Activated naive CD4-positive, alpha-beta T cell (primary cell): ENCODE measurements at places on chromosomes 2 and 18.

DNA sequence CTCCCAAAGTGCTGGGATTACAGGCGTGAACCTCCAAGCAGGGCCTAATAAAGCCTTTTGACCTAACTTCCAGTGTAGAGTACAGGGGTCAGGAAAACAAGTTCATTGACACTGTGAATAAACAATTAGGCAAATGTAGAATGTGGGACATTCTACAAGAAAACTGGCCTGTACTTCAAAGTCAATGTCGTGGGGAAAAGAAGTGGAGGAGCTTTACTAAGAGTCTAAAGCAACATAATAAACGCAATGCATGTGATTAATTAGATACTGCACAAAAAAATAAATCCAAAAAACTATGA lies 3.6 kb upstream of the RRM2 start:
- no peak for DNase-seq

GRCh38 chr18:3411327-3411726 lies 38.6 kb upstream of the TGIF1 start:
- DNase-seq, result no peak

DNA sequence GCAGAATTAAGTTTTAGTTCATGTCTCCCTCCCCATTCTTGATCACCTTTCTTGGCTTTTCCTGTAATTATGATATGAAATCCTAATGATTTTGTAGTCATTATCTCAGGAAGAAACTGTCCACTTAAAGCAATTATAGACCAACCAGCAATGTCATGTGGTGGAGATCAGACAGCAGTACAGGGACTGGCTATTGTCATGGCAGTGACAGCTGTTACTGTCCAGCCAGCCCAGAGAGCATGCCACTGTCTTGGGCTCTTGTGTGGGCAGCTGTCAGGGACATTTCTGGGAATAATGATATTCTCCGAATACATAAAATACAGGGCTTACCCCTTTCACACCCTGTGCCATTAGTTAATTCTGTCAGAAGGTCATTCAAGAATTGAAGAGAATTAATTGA lies 355.3 kb upstream of the RAB12 start:
- DNase-seq, result no peak

- no peak for DNase-seq
Observed at GRCh38 chr2:213237251-213237650, 47.0 kb upstream of the SPAG16 start.

DNA sequence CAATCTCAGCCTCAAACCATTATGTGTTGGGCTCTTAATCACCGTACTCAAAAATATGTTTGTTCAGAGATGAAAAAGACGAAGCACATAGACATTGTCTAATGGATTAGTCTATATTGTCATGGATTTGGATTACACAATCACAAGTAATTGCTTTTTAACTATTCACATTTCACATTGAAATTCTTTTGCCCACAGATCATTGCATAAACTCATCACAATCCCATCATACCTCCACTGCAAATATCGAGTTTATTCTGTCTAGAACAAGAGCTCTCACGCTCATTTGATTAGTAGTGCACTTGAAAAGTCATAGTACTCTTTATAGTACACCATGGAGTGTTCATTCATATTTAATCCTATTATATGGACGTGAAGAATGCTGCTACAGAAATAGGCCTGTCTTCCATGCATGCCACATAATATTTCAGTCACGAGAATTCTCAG lies 97.9 kb upstream of the SOX11 start:
- no peak for DNase-seq

DNA sequence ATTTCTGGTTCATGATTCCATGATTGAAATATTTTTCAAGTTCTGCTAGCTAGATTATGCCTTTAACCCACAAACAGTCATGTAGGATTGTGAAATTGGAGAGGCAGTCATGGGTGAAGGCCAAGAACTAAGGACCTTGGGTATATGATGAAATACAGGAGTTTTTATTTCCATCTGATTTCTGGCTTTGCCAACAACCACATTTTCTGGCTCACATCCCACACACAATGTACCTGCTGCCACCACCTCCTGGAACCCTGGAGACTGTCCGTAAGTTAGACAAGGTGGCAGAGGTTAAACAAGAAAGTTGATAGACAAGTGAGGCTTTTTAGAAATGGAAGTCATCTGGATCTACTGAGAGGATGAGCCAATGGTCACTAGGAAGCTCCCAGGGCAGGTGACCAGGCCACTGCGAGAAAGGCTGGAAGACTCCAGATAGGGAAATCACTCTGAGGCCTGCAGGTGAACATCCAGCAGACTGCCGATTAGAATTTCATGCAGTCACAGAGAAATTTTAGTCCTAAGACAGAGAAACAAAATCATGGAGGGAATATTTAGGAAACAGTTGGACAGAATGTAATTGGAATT lies 402.0 kb downstream of the ALK start:
- DNase-seq, result no peak

- DNase-seq, result no peak
Observed at GRCh38 chr18:5518179-5518770, 25.5 kb downstream of the EPB41L3 start.
